ENCODE measurements at places on chromosomes 11 and 22. TPM values are rescaled to one million over a fixed set of nuclear protein-coding genes. Genes with fewer than 3 reads are reported as not detected.

GRCh38 chr11:129639300-129639699 is 176.3 kb upstream of the TMEM45B start:
- H3K36me3 ChIP-seq = no peaks in the 10 kb centered on the region
- H3K27me3 ChIP-seq = no peaks in the 10 kb centered on the region
- no peaks in the 10 kb centered on the region for H3K4me1 ChIP-seq
- no peak for DNase-seq
- H3K27ac ChIP-seq = no peak overlapping the region

RBMXL2 gene
- total RNA-seq = not detected

- DNase-seq = no peak
- H3K27ac ChIP-seq = no peak overlapping the region
- no peaks in the 10 kb centered on the region for H3K4me1 ChIP-seq
- no peak overlapping the region for H3K4me3 ChIP-seq
- H3K36me3 ChIP-seq = no peaks in the 10 kb centered on the region
Measured at GRCh38 chr11:24391167-24391566, 105.7 kb upstream of the LUZP2 start.

CARNS1 gene
- total RNA-seq = 6.0 TPM

ETS1 gene
- total RNA-seq = 88.0 TPM

SGSM1 gene
- 4.2 TPM for total RNA-seq

- no peak overlapping the region for H3K4me3 ChIP-seq
- no peak for DNase-seq
- H3K27me3 ChIP-seq = no peaks in the 10 kb centered on the region
- no peak overlapping the region for H3K27ac ChIP-seq
- H3K36me3 ChIP-seq = no peaks in the 10 kb centered on the region
Measured at GRCh38 chr11:105219269-105219668, 79.7 kb upstream of the CARD18 start.

KRTAP5-1 gene
- not detected for total RNA-seq

GRCh38 chr11:65491614-65492386 is 7.0 kb upstream of the MALAT1 start:
- H3K27me3 ChIP-seq = no peaks in the 10 kb centered on the region
- peak; percentile 82 for DNase-seq
- H3K4me1 ChIP-seq = peaks cover 71% of the 10 kb centered on the region
- peak overlapping the region; percentile 99 for H3K27ac ChIP-seq
- H3K36me3 ChIP-seq = no peaks in the 10 kb centered on the region

SEZ6L gene
- total RNA-seq = not detected

DNA sequence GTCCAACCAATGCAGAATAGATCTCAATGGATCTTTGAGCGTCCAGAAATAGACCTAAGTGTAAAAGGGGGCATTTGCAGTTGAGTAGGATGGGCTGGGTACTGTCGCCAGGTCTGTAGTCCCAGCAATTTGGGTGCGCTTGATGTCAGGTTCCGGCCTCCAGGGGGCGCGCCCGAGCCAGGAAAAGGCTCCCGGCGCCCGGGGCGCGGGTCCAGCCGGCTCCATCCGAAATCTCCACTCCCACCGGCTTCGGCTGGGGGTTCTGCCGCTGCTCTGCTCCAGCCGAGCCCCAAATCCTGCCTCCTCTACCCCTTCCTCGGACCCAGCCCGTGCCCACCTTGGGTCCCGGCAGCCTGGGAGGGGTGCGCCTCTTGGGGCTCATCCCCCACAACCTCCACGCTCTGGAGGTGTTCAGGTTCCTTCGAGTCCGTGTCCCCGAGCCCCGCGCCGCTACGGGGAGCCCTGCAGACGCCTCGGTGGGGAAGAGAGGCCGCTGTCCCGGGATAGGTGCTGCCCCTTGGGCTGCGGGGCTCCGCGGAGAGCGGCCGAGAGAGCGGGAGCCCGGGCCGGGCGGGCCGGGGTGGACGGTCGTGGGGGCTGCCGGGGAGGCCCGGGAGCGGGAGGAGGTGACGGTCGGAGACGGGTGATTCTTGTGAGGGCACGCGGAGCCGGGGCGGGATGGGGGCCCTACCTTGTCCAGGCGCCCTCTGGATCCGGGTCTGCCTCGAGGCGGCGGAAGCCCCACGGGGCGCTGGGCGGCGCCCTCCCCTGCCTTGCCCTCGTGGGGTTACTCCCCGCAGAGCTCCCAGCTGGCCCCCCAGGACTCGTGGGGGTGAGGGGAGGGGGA is 13.0 kb upstream of the CYB5R3 start:
- peak overlapping the region; percentile 43 for H3K4me3 ChIP-seq
- no peaks in the 10 kb centered on the region for H3K4me1 ChIP-seq
- peak; percentile 88 for DNase-seq
- H3K27me3 ChIP-seq = no peaks in the 10 kb centered on the region
- H3K27ac ChIP-seq = peak overlapping the region; percentile 34
- no peaks in the 10 kb centered on the region for H3K36me3 ChIP-seq

- no peak overlapping the region for H3K4me3 ChIP-seq
- peaks cover 15% of the 10 kb centered on the region for H3K36me3 ChIP-seq
- peaks cover 9% of the 10 kb centered on the region for H3K4me1 ChIP-seq
- H3K27ac ChIP-seq = no peak overlapping the region
- no peaks in the 10 kb centered on the region for H3K27me3 ChIP-seq
Measured at GRCh38 chr11:639332-639955, 2.4 kb downstream of the DRD4 start.

- H3K36me3 ChIP-seq = no peaks in the 10 kb centered on the region
- no peak overlapping the region for H3K27ac ChIP-seq
- no peak overlapping the region for H3K4me3 ChIP-seq
- DNase-seq = no peak
- H3K27me3 ChIP-seq = no peaks in the 10 kb centered on the region
Measured at GRCh38 chr11:28071305-28071704, 36.7 kb downstream of the KIF18A start.

POU2AF3 gene
- not detected for total RNA-seq

TRIM49 gene
- total RNA-seq = not detected

GRCh38 chr11:133254601-133255000 is 277.7 kb downstream of the OPCML start:
- no peaks in the 10 kb centered on the region for H3K4me1 ChIP-seq
- H3K27me3 ChIP-seq = no peaks in the 10 kb centered on the region
- H3K36me3 ChIP-seq = no peaks in the 10 kb centered on the region
- H3K4me3 ChIP-seq = no peak overlapping the region
- no peak overlapping the region for H3K27ac ChIP-seq

DNA sequence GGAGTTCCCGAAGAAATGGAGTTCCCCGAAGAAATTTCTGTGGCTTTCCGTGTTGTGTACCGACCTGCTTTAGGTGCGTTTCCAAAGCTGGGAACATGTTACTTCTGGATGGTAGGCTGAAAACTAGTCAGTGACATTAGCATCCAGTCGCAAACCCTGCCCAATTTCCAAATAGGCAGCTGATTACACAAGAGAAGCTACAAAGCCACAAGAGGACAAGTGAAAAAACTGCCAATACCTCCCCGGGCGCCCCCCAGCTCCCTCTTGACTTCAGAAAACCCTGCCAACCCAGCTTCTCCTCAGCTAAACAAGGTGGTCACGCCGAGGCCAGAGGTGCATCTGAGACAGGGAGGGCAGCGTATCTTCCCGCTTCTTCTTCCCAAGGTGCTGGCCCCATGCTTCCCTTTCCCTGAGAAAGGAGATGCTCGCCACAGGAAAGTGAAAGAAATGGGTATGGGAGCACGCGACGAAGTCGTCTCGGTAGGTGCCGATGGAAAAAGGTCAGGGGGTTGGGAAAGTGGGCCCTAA is 551 bp downstream of the AGBL2 start:
- H3K4me3 ChIP-seq = peak overlapping the region; percentile 75
- H3K27ac ChIP-seq = peak overlapping the region; percentile 43
- H3K36me3 ChIP-seq = peaks cover 19% of the 10 kb centered on the region
- DNase-seq = no peak
- H3K4me1 ChIP-seq = peaks cover 5% of the 10 kb centered on the region
- no peaks in the 10 kb centered on the region for H3K27me3 ChIP-seq

DNA sequence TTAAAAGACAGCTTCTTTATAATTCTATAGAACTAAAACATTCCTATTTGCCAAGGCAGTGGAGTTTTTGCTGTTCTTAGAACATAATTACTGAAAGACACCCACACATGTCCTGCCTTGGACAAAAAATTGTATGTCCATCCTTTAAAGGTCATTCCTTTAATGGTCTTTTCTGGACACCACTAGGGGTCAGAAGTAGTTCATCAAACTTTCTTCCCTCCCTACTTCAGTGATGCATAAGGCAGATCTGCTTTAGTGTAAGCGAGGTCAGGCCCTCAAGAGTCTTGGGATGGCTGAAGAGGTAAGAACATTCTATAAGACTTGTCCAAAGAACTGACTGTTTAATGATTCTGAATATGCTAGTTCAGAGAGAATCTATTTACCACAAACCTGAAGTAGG is 4.3 kb upstream of the OR51V1 start:
- no peaks in the 10 kb centered on the region for H3K4me1 ChIP-seq
- H3K27ac ChIP-seq = no peak overlapping the region
- H3K4me3 ChIP-seq = no peak overlapping the region
- no peaks in the 10 kb centered on the region for H3K36me3 ChIP-seq
- DNase-seq = no peak

DNA sequence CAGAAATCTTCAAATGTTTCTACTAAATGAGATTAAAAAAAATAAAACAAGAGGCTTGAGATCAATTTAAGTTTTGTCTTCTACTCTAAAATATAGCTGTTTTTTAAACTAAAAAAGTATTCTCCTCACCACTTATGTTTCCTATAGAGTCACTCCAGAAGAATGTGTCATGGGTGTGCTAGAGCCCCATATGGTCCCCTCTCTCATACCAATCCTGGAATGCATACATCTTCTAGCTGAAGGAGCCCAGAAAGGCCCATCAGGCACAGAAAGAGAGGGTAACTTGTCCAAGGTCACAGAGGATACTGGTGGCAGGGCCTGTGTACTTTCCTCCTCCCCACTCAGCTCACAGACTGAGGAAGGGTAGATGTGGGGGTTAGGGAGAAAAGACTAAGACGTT is 34.4 kb downstream of the RELT start:
- H3K27ac ChIP-seq = no peak overlapping the region
- H3K4me1 ChIP-seq = peaks cover 7% of the 10 kb centered on the region
- H3K27me3 ChIP-seq = no peaks in the 10 kb centered on the region
- DNase-seq = no peak

C11orf87 gene
- total RNA-seq = not detected

RIBC2 gene
- not detected for total RNA-seq

TTLL8 gene
- not detected for total RNA-seq

DNA sequence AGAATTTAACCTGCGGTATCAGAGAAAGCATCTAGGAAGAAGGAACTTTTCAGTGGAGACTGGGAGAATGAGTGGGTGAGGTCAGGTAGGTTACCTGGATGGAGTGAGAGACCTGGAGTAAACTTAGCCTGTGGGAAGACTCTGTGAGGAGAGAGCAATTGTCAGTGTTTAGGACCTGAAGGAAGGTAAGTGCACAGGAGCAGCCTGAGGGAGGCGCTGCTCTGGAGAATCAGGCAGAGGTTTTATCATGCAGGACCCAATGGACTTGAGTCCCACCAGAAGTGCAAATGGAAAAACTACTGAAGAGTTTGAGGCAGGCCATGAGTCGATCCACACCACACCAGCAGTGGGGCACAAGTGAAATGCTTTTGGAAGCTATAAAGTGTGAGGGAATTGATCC is 10.6 kb upstream of the IFTAP start:
- H3K27ac ChIP-seq = no peak overlapping the region
- H3K36me3 ChIP-seq = no peaks in the 10 kb centered on the region
- H3K4me3 ChIP-seq = no peak overlapping the region
- no peaks in the 10 kb centered on the region for H3K4me1 ChIP-seq
- no peaks in the 10 kb centered on the region for H3K27me3 ChIP-seq
- DNase-seq = no peak

DNA sequence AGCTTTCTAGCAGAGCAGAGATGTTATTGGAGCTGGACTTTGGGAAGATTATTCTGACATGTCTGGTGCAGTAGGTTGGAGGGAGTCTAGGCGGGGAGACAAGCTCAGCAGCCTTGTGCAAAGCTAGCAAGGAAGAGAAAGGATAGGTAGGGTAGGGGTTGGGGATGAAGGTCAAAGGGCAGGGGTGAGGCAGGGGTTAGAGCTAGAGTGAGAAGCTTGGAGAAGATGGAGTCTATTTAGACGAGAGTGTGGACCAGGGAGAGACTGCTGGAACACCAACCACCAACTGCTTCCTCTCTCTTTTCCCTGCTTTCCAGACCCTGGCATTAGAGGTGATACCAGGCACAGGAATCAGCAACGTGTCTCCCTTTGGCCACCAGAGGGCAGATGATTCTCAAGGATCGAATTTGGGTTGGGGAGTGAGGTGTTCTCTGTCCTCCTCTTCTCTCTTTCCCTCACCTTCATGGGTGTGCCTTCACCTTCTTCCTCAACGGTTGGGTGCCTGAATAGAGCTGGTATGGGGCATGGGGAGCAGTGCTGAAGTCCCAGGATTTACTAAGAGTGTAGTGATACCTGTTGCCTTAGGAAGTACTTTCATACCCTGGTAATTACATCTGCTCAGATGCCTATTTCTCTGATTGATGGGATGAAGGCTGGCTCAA is 1.8 kb upstream of the MARK2 start:
- H3K4me3 ChIP-seq = no peak overlapping the region
- H3K27me3 ChIP-seq = no peaks in the 10 kb centered on the region
- DNase-seq = peak; percentile 31

CCDC116 gene
- total RNA-seq = not detected

LMO1 gene
- total RNA-seq = not detected

DNA sequence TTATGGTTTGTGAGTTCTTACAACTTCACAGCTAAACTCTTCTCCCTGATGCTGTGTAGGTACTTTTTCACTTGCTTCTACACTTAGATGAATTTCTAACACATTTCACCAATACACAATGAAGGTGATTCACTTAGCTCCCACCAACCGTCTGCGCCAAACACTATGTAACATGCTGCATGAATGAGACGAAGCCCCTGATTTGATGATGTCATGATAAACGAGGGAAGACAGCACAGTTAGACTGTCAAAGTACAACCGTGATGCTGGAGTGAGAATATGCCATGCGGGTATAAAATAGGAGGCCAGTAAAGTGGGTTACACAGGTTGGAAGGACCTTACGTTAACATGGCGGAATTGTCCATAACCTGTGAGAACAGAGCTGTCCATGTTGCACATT is 100.8 kb downstream of the KCNA4 start:
- no peaks in the 10 kb centered on the region for H3K27me3 ChIP-seq
- H3K4me3 ChIP-seq = no peak overlapping the region
- no peaks in the 10 kb centered on the region for H3K4me1 ChIP-seq
- no peak overlapping the region for H3K27ac ChIP-seq
- H3K36me3 ChIP-seq = no peaks in the 10 kb centered on the region

DNA sequence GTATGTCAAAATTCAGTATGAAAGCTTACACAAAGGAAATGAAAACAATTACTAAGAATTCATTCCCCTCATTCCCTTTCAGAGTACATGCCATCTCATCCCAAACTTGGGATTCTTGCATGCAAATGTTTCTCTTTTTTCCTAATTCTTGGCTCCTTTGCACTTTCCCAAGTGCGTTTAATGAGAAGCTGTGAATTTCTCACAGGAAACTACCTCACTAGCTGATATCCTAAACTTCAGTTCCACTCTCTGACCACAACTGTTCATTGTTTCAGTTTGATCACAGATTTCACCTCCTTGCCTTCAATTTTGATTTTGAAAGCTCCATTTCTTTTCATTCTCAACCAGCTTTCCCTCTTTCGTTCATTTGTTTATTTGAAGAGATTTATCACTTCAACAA is 5.9 kb upstream of the ARL14EP start:
- H3K4me1 ChIP-seq = no peaks in the 10 kb centered on the region
- no peaks in the 10 kb centered on the region for H3K36me3 ChIP-seq
- H3K27me3 ChIP-seq = no peaks in the 10 kb centered on the region
- H3K27ac ChIP-seq = no peak overlapping the region
